T-helper 17 cell (primary cell): ENCODE measurements at places on chromosomes 13 and 19.

- no peak for DNase-seq
These were observed 196.7 kb upstream of the SLITRK6 start for GRCh38 chr13:85995788-85996418.

- no peak for DNase-seq
These were observed 442.2 kb upstream of the KLF12 start for GRCh38 chr13:74576420-74576819.

DNA sequence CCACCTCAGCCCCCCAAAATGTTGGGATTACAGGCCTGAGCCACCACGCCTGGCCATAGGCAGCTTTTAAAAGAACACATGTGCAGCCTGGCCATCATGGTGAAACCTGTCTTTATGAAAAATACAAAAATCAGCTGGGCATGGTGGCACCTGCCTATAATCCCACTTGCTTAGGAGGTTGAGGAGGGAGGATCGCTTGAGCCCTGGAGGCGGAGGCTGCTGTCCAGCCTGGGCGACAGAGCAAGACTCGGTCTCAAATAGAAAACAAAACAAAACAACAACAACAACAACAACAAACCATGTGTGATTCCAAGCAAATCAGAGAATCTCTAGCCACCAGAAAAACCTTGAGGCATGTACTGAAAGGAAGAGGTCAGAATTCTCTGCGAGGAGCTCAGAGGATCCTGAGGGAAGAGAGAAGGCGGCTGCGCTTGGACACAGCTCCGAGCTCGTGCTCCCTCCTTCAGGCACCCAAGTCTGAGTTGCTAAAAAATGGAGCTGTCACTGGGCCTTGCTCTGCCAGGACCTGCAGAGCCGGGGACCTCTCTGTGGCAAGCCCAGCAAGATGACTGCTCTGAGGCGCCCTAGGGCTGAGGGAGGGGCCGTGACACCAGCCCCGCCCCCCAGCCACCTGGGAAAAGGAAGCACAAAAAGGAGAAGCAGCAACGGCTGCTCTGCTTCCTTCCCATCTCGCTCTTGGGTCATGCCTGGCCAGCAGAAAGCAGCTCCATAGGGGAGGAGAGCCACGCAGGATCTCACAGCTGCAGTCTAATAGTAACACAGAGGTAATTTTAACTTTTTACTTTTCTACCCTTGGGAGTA lies at the start of gene ARL11:
Gene ARL11, plus strand, starts transcription at position 677 of the 822 bp plus-strand sequence. CDS start 1,941 bp downstream, outside the sequence.
- DNase-seq, result peak; percentile 17

DNA sequence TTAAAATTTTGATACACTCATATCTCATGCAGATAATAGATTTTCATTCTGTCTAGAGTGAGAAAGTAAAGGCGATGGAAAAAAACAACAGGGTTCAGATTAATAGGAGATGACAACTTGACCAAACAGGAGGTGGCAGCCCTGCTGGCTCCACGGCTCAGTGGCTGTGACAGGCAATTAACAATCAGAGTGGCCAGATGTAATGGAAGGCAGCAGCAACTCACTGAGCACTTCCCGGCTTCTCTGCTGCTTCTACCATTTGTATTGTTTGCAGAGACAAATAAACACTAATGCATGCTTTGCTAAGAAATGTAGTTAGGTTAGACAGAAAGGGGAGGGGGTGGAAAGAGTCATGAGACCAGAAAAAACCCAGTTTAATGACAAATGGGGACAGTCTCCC lies 473.0 kb upstream of the SLC10A2 start:
- no peak for DNase-seq

GRCh38 chr13:75372517-75372916 lies 109.5 kb downstream of the TBC1D4 start:
- no peak for DNase-seq

DNA sequence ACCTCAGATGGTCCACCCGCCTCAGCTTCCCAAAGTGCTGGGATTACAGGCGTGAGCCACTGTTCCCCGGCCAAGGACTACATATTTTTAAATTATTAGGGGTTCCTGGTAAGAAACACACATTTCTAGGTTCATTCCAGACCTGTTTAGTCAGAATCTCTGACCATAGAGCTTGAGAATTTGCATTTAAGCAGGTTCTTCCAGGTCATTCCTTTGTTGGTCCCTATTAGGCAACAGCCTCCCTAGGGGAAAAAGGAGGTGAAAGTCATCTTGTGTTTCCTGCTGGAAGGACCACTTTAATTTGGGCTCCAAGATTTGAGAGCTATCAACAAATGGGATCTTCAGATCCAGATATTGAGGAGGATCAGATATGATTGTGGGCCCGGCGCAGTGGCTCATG lies 16.3 kb downstream of the S1PR2 start:
- DNase-seq, result no peak

- DNase-seq, result peak; percentile 47
These were observed at the start of gene PRMT1 for GRCh38 chr19:49677231-49677900. Gene PRMT1, plus strand, starts transcription at chr19:49677271. Its CDS starts 10 bp downstream, at chr19:49677281.

GRCh38 chr13:113152984-113153809 lies 5.3 kb upstream of the PROZ start:
- no peak for DNase-seq

GRCh38 chr13:59527500-59527899 lies 636.2 kb downstream of the DIAPH3 start:
- no peak for DNase-seq

GRCh38 chr13:89375839-89376238 lies 1704.7 kb downstream of the SLITRK5 start:
- no peak for DNase-seq

DNA sequence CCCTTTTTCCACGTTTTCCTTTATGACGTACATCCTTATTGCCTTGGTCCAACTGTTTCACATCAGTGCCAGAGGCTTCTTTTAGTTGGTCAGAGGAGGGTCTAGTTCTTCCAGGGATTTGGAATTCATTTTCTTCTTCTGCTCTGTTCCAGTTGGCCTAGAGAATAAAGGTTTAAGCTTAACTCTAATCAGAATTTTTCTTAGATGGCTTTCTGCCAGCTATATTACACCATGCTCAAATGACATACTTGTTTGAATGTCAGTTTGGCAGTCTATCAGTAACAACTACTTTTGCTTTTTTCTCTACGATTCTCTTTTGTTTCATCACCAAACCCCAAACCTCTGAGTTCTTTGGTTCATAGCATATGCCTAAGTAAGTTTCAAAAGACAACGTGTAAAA lies 16.8 kb downstream of the SPART start:
- DNase-seq, result no peak

GRCh38 chr13:51937320-51938290 lies 73.6 kb downstream of the ATP7B start:
- no peak for DNase-seq

- no peak for DNase-seq
These were observed 7.7 kb upstream of the SLC25A15 start for GRCh38 chr13:40781717-40782116.
